Right lobe of liver (tissue), 6 donors: ENCODE measurements at places on chromosomes 1 and 21. TPM values are rescaled to one million over a fixed set of nuclear protein-coding genes. Genes with fewer than 3 reads are reported as not detected.
A peak's percentile ranks its signal among the peaks of the same experiment; 100 is the strongest.

DNA sequence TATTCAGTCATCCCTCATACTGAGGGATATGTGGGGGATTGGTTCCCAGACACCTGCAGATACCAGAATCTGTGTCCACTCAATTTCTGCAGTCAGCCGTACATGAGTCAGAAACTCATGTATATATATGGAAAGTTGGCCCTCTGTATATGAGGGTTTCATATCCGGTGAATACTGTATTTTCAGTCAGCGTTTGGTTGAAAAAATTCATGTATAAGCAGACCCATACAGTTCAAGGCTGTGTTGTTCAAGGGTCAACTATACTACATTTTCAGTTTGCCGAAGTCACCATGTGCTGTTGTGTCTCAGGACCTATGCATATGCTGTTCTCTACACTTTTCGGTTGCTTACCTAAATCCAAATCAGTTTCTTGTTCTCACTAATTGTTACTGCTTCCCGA is 10.5 kb downstream of the AXDND1 start:
- no peaks in the 10 kb centered on the region for H3K36me3 ChIP-seq
- H3K27me3 ChIP-seq = no peaks in the 10 kb centered on the region
- H3K4me3 ChIP-seq = no peak overlapping the region

- H3K27me3 ChIP-seq = no peaks in the 10 kb centered on the region
- no peak overlapping the region for H3K27ac ChIP-seq
- H3K4me1 ChIP-seq = no peaks in the 10 kb centered on the region
- no peak for DNase-seq
- H3K4me3 ChIP-seq = no peak overlapping the region
Measured at GRCh38 chr1:236990052-236990445, 14.2 kb downstream of the MT1HL1 start.

DNA sequence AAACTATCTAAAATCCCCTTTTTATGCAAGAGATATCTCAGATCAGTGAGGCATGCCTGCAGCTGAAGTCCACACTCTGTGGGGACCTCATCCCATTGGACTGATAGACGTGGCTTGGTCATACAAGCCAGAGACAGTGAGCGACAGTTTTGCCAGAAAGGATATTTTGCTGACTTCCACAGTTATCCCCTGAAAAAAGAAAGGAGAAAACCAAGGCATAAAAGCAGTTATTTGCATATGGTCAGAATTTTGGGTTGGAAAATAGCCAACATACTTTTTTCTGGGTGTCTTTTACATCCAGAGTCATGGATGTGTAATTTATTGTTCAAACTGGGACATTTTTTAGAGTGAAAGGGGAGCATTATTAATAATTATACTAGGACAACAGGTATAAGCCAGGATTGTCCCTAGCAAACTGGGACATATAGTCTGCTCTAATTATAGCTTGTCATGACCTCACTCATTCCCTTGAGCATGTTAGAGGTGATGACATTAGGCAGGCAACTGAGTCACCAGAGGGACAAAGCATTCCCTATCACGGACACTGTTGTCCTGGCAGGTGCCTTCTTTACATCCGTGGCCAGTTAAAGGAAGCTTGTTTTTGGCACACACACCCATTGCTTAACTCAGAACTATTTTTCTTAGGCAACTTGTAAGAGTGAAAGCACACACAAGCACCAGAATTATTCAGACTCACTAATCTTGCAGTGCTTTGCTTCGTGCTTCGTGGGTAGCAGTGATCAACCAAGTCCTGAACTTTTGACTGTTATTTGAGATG is 65.5 kb downstream of the PRRX1 start:
- H3K4me1 ChIP-seq = no peaks in the 10 kb centered on the region
- H3K27me3 ChIP-seq = no peaks in the 10 kb centered on the region

GRCh38 chr1:90850898-90851710 is 134.0 kb upstream of the BARHL2 start:
- no peaks in the 10 kb centered on the region for H3K4me1 ChIP-seq
- H3K27me3 ChIP-seq = no peaks in the 10 kb centered on the region
- H3K27ac ChIP-seq = peak overlapping the region; percentile 88
- peak overlapping the region; percentile 74 for H3K4me3 ChIP-seq
- DNase-seq = peak; percentile 88

Gene SYT14
- total RNA-seq = not detected

DNA sequence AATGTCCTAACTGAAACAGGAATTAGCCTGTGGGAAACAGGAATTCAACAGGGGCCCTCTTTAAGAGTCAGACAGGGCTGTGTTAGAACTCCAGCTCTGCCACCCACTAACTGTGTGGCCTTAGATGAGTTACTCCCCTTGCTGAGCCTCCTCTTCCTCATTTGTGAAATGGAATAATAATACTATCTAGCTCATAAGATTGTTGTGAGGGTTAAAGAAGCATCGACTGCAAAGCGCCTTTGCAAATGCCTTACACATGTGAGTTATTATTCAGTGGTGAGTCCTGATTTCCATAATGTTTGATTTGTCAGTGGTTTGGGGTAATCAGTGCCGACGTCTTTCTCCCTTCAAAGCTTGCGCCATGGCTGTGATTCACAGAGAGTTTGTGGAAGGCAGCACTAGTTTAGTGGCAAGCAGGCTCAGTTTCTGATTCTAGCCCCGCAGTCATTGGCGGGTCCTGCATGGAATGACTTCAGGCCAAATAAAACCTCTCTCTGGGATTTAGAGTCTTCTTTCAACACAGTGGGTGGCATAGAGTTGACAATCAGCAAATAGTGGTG is 388.5 kb downstream of the PLPP3 start:
- H3K27me3 ChIP-seq = no peaks in the 10 kb centered on the region
- no peak overlapping the region for H3K27ac ChIP-seq
- no peaks in the 10 kb centered on the region for H3K36me3 ChIP-seq
- no peak for DNase-seq

Gene MROH9
- total RNA-seq = not detected

- no peaks in the 10 kb centered on the region for H3K27me3 ChIP-seq
- no peak overlapping the region for H3K27ac ChIP-seq
- H3K4me3 ChIP-seq = no peak overlapping the region
- no peak for DNase-seq
- no peaks in the 10 kb centered on the region for H3K36me3 ChIP-seq
- no peaks in the 10 kb centered on the region for H3K4me1 ChIP-seq
Measured at GRCh38 chr1:61462628-61463027, 262.3 kb downstream of the TM2D1 start.
